Small intestine (tissue), 16 donors: ENCODE measurements at places on chromosomes 13 and 19. TPM values are rescaled to one million over a fixed set of nuclear protein-coding genes. Genes with fewer than 3 reads are reported as not detected.

The RHPN2 gene
- 67.6 TPM for polyA plus RNA-seq

DNA sequence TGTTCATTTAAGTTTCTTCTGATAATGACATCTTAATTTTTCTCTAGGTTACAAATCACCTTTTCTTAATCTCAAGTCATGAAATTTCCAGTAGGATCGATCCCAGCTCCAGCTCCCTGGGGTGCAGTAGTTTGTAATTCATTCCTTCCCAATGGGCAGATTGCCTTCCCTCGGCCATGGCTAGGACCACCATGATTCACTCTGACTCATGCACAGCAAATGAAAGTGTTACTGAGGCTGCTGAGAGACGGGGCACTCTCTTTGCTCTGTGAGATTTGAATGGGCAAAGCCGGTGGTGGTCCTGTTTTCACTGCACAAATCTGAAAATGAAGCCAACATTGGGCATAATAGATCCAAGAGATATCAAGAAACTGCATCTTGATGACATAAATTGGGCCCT is 202.8 kb upstream of the IRS2 start:
- no peak for DNase-seq

GRCh38 chr19:52535771-52536447 is 8.4 kb downstream of the ZNF808 start:
- DNase-seq, result peak; percentile 49

- DNase-seq, result no peak
Observed at GRCh38 chr13:106376401-106377112, 158.9 kb downstream of the EFNB2 start.

DNA sequence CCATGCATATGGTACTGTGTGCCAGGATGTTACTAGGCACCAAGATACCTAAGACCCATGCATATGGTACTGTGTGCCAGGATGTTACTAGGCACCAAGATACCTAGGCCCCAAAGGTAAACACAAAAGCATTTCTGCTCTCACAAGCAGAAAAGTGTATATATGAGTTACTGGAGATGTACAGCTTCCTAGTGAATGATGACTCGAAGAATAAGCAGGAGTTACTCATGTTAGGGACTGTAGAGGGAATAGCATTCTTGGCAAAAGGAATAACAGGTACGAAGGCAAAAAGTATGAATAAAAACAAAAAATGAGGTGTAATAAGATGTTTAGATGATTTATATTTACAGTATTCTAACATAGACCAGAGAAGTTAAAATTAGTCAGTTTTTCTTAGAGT is 383.7 kb downstream of the DIAPH3 start:
- no peak for DNase-seq

DNA sequence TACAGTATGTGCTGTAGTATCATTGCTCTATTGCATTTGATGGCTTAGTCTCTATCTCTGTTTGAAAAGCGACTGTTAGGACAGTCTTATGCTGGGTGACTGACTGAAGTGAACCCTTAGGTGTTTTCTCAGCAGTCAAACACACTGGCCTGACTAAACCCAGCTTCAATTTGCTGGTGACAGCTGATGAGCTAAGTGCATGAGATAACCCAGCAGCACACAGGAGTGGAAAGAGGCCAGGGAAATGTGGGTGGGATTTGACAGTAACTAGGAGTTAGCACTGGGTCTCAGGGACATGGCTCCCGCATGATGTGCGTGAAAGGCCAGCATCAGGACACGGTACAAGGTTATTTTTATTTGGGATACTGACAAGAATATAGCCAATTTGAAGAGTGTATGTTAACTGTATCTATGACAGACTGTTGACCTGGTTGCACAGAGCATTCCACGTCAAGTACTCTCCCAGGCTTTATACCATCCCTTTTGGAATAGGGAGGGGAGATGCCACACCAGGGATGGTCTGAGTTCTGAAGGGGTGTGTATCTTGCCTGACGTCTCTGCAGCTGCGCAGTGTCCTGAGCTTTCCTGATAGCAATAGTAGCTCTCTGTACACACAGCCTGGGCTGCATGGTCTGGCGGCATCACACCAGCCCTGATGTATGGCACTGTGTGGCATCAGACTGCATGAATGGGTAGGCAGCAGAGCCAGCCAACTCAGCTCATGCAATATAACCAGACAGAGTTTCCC is 144.8 kb downstream of the FLT1 start:
- DNase-seq, result no peak

The C13orf42 gene
- not detected for polyA plus RNA-seq

The IGFL2 gene
- polyA plus RNA-seq, result 2.0 TPM

DNA sequence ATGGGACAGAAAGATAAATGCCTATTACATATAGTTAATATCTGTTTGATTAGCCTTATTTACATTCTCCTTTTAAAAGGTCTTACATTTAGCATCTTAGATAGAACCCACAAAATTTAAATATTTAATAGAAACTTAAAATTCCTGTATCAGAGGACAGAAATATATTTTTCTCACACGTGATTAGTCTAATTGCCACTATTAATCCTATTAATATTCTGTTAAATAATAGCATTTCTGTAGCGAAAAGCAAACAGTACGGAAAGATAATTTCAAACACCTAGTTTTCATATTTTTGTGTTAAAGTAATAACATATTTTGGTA is 380 bp upstream of the ZNF30 start:
- DNase-seq, result no peak

The CGB8 gene
- polyA plus RNA-seq, result not detected

DNA sequence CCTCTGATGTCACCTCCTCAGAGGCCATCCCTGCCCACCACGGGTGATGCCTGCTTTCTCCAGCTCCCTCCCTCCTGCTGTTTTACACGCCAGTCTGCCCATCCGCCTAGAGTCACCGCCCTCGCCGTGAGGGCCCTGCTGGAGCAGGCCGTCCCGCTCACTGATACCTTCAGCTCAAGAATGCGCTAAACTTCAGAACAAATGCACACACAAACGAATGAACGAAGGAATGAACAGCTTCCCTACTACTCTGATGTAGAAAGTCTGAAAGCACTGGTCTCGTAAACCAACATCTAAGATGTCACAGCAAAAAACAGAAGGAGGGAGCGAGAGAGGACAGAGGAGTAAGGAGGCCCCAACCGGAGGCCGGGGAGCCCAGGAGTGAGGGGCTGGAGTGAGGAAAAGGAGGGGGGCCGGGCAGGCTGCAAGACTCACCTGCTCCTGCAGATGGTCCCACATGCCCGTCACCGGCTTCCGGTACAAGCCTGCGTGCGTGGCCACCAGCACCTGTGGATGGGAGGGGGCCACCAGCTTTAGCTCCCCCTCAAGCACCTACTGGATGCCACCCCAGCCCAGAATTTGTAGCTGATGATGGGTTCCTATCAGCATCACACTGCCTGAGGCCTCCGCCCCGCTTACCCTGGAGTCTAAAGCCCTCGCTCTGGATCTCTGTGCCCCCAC is 4.0 kb downstream of the PNKP start:
- no peak for DNase-seq

GRCh38 chr13:101773062-101773461 is 320.6 kb downstream of the ITGBL1 start:
- DNase-seq, result no peak

DNA sequence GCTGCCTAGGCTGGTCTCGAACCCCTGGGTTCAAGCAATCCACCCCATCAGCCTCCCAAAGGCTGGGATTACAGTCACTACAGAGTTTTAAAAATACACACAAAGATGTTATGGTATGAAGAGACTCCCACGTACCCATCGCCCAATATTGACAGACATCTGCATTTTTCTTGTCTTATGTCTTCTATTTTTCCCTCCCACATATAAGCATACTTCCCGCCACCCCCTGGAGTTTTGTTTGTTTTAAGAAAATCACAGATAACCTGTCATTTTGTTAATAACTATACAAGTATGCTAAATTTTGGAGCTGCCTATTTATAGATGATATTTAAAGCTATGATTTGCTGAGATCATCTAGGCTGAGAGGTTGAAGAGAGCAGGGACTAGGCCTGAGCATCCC is 6.2 kb upstream of the SMG9 start:
- DNase-seq, result no peak

The HIPK4 gene
- polyA plus RNA-seq, result 0.07 TPM

- no peak for DNase-seq
Observed at GRCh38 chr13:29028868-29029267, 208.7 kb downstream of the MTUS2 start.

DNA sequence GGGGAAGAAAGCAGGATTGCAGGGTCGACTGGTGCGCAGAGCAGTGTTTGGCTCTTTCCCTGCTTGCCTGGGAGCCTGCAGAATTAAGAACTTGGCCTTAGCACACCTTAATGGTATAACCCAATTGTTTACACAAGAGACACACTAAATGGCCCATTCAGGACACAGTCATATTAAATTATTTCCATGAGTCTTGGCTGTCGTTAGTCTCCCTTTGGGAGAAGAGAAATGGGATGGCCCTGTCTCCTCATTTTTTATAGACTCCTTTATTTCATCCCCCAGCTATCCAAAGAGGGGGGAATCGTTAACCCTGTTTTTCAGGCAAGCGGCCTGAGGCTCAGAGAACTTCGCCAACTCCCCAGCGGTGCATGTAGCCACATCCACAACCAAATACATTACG is 282.5 kb downstream of the SUCLA2 start:
- DNase-seq, result no peak

The SLC10A2 gene
- polyA plus RNA-seq, result 3.5 TPM
